Naive thymus-derived CD8-positive, alpha-beta T cell (primary cell): ENCODE measurements at places on chromosomes 2 and 18. TPM values are rescaled to one million over a fixed set of nuclear protein-coding genes. Genes with fewer than 3 reads are reported as not detected.

Gene ABHD1
- 2.1 TPM for total RNA-seq

Gene MFSD2B
- not detected for total RNA-seq

Gene MYO5B
- total RNA-seq = not detected

Gene MRO
- not detected for total RNA-seq

Gene TLK1
- total RNA-seq = 159 TPM

Gene C2orf66
- not detected for total RNA-seq

Gene TMEM200C
- total RNA-seq = not detected
